ENCODE measurements at places on chromosomes 3 and 15.

- no peak for DNase-seq
These were observed 137.7 kb downstream of the LIPC start for GRCh38 chr15:58569455-58569854.

- no peak for DNase-seq
These were observed 237.6 kb downstream of the RAP2B start for GRCh38 chr3:153399636-153400035.

DNA sequence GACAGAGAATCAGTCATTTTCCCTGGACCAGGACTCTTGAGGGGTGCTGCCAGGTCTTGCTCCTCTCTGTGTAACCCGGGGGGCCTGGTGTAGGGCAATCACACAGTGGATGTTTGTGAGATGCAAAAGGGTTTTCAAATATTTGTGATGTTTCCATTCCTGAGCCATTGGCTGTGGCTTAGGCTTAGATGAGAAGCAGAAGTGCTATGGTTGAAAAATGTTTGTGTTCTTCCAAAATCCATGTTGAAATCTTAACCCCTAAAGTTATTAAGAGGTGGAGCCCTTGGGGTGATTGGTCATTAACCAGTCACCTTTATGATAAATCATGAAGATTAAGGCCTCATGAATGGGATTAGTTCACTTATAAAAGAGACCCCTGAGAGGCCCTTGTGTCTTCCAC lies 36.5 kb downstream of the CORO2B start:
- no peak for DNase-seq

GRCh38 chr15:31098953-31099740 lies 2.4 kb downstream of the TRPM1 start:
- DNase-seq = no peak

- DNase-seq = no peak
These were observed 83.9 kb downstream of the PPARG start for GRCh38 chr3:12372741-12373280.

GRCh38 chr3:118970819-118971218 lies 63.8 kb downstream of the IGSF11 start:
- no peak for DNase-seq

- no peak for DNase-seq
These were observed 982.9 kb downstream of the TUSC7 start for GRCh38 chr3:117692416-117692995.

GRCh38 chr3:66800941-66801545 lies 197.1 kb upstream of the KBTBD8 start:
- DNase-seq = no peak

- DNase-seq = no peak
These were observed 266.6 kb upstream of the ICE2 start for GRCh38 chr15:60745469-60746061.

DNA sequence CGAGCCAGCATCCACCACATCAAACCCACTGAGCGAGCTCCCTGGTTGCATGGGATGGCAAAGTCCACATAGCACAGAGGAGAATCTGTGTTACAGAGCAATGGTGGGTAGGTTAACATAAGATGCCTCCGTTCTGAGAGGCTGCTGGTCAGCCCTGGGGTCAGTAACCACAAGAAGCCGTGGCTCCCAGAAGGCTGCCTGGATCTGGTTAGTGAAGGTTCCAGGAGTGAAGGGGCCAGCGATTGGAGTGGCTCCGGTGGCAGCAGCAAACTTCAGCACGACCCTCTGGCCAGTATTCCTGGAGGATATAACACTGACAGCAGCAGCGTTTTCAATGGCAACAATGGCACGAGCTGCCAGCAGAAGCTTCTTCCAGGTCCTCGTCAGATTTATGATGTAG lies 18.4 kb upstream of the PIGZ start:
- no peak for DNase-seq

- no peak for DNase-seq
These were observed 43.6 kb downstream of the EDEM1 start for GRCh38 chr3:5231074-5231473.

DNA sequence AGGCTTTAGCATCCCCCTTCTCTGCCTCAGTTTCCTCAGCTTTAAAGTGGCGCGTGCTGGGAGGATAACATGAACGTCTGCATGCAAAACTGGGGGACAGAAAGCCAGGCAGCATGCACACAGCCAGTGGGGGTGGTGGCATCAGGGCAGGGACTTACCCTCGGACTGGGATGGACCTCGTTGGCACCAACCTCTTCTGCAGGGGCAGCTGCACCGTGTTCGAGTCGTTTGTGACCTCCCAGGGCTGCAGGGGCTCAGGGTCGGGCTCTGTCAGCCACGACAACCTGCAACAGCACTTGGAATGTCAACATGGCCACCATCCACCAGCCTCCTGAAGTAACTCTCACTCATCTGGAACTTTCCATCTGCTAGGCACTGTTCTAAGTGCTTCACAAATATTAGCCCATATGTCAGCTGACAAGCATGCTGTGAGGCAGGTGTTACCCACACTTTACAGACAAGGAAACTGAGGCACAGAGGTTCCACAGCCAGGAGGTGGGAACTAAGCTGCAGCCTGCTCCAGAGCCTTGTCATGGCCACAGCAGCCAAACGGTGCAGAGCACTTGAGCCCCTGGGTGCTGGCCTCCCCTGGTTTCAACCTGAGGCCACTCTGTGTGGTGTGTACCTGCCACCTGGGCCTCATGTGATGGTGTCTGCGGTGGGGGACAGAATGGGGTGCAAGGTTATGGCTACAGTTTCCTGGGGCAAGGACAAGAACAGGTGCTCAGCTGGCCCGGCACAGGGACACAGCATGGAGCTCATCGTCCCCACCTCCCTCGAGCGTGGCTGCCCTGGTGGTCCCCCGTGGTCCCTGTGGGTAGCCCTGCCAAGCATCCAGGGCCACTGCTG lies 6.7 kb downstream of the C3orf22 start:
- DNase-seq = no peak

DNA sequence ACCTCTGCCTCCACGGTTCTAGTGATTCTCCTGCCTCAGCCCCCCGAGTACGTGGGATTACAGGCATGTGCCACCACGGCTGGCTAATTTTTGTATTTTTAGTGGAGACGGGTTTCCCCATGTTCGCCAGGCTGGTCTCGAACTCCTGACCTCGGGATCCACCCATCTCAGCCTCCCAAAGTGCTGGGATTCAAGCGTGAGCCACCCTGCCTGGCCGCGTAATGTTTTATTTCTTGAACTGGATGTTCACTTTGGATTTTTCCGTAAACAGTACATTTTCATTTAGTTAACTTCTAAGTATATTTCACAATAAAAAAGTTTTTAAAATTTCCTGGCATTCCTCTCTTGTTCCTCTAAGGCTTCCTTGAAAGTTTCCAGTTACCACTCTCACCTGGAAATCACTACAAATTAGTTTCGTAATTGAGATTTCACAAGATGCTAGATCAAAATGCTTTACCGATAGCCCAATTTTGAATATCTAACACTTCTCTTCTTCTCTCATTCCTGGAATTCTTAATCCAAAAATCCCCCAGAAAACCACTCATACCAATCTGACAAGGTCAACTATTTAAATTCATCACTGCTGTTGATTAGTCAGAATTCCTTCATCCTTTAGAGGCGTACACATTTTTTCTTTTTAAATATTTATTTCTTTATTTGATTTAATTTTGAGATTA lies 44.7 kb upstream of the INO80 start:
- DNase-seq = no peak

DNA sequence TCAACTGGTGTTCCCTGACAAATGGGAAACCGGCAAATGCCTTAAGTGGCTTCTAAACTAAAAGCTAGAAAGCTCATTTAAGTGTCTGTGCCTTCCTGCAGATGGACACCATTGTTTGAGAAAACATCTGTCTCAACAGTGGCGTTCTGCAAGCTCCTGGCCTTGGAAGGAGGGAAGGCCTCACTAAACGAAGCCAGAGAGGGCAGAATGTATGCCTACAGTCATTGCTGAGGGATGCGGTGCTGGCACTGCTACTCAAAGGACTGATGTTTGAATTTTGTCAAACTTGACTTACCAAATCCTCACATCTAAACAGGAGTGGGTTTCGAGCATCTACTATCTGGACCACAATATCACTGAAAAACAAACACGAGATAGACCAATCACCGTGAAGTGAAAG lies 12.2 kb downstream of the LSG1 start:
- no peak for DNase-seq

DNA sequence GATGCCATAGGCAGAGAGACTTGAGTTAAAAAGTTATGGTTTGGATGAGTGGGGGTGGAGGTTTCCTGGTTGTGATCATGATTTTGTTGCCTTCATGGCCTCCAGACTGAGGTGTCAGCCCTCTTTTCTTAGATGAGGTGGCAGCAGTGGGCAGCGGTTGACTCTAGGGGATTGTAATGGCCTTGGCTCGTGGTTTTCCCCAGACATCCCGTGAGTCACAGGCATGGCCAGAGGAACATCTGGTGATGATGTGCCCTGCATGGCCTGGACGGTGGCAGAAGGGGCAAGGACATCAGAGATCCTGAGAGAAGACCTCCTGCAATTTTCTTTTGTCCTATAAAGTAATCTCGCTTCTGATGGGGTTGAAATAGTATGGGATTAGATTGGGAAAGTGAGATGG lies 12.4 kb downstream of the RETNLB start:
- no peak for DNase-seq

DNA sequence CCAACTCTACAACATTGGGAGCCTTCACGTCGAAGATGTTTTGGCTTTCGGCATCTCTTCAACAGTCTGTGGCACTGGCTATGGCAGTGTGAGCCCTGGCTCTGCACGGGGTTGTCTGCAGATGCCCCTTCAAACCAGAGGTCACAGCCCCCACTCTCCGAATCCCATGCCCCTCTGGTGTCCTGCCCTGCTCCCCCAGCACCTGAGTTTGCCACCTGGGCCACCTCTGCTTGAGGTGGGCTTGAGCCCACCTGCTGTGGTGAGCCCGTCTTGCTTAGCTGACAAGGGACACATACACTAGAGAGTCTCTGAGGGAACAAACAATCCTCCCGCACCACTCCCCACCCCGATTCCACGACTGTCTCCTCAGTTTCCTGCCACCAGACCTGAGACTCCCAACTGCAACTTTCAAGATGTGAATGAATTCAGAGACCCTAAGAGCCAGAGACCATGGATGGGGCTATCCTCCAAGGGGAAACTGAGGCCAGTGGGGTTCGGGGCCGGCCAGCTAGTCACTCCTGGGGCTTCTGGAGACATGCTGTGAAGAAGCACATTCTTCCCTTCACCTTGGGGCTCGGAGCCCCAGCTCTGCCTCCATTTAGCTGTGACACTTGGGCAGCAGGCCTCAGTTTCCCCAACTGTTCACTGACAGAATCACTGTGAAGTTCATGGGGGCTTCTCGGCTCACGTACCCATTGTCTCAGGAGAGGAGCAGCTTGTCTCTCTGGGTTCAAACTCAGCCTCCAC lies 44.6 kb downstream of the TPRA1 start:
- no peak for DNase-seq

DNA sequence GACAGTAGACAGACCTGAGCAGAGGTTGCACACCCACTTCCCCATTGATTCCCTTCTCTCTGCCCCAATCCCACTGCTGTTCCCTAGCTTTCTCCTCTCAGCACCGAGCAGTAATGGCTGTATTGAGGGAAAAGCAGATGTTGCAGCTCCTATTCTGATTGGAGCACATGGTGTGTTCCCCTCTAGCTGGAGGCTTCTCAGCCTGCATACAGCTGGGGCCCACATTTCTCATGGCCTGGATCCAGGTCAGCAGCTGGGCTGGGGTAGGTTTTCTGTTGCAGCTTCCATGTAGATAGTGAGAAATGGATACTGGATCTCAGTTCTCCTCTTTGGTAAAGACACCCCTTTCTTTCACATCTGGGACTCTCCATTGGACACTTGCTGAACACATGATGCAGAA lies 50.1 kb downstream of the RYR3 start:
- no peak for DNase-seq

Data from hippocampal formation (tissue), 2 donors.